Stromal cell of bone marrow (primary cell): ENCODE measurements at places on chromosomes 6 and 20.

DNA sequence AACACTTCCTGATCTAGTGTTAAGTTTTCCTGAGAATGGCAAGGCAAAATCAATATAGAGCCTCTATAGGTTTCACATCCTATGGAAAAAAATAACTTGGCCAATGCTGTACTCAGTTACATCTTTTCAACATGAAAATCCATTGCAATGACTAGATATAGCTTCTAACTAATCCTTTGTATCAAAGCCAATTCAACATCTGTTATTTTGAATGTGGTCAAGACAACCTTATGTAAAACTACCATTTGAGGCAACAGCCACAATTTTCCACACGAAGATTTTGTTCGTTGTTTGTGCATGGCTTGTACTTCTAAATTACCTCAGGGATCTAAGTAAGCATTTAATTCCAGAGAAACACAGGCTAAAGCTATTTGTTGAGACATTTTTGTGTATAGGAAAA lies 637.8 kb upstream of the EYS start:
- no peak for DNase-seq

DNA sequence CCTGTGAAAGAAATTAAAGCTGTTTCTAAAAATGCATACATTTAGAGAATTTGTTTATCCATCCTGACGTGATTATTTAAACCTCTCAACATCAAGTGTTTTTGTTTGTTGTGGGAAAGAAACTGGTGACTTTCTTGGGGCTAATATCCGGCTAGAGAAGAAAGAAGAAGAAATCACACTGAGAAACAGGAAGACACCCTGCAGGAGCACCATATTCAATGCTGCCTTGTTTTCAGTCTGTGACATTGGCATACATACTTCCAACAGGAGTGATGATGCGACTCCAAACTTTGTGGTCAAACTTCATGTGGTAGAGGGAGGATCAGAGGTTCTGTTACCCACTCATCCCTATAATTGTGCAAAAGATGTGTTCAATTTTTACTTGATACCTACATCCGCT lies 997.6 kb upstream of the CITED2 start:
- no peak for DNase-seq

DNA sequence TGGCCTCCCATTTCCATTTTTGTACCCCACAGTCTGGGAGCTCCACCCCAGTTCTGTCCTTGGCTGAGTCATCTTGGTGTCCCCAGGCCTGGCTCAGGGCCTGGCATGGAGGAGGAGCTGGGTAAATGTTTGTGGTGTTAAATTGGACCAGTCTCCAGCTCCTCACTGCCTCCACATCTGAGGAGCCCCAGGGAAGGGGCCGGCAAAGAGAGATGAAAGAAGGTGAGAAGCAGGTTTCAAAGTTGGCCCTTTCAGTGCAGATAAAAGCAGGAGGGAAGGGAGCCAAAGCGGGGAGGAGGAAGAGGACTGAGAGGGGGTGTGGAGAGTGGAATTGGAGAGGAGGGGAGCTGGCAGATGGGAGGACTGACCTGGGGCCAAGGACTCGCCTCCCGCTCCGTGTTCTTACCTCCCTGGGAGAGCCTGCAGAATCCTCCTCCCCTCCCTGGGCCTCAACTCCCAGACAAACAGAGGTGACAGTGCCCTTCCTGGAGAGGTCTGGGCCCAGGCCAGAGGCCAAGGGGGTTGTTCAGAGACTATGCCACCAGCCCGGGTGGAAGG lies 89.0 kb downstream of the CD40 start:
- DNase-seq = no peak

DNA sequence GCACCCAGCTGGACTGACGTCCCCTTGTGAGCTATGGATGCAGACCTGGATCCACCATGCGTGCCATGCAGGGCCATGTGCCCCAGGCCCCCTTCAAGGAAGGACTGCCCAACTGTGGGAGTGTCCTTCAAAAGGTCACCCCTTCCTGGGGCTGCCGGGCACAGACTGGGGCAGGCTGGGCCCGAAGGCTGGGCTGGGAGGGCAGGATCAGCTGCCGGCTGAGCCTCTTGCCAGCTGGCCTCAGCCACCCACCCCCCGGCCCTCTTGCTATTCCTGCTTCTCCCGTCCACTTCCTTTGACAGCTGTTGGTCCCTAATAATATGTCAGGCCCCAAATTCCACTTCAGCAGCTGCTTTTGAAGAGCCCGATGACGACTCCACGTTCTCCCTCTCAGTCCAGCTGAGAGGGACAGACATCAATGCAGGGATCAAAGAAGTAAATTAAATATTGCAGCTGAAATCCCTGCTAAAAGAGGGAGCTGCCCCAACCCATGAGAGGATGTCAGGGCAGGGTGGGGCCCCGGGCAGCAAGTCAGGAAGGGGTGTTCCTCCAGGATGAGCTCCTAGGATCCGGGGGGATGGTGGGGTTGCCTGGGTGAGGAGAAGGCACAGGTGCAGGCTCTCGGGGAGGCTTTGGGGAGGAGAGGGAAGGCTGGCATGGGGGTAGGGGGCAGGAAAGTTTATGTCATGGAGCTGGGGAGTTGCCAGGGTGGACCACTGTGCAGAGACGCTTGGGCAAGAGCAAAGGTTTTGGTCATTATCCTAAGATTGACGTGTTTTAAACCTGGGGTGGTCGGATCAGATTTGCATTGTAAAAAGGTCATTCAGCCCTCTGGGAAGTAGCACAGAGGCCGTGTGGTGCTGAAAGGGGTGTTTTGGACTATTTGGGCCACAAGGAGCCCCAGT lies 185.0 kb downstream of the ANKRD60 start:
- DNase-seq = no peak

DNA sequence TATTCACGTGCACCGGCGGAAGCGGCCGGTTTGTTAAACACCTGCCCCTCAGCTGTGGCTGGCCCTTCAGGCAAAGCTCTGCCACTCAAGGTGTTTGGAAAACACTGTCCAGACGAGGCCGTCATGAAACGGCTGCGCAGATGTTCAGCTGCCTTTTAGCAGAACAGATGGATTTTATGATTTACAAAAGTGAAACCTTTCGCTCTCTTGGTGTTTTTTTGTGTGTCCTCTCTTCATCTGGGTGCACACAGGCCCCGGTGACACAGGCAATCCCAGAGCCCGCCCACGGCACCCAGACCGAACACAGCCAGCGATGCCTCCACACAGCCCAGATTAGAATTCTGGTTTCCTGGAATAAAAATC lies 397.0 kb downstream of the SMOC2 start:
- DNase-seq = no peak

DNA sequence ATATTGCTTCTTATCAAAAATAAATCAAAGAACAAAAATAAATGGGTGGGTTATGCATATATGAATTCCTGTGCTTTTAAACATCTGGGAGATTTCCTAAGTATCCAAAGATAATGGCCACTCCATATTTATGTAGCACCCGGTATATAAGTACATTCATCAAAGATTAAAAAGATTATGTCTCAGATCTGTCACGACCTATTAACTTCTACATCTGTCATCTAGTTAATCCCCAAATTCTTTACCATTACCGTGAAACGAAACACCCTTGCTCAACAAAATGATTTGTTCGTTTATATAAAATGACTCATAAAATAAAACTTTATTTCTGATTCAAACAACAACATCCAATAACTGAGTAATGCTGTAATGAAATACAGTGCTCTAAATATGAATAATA lies 64.8 kb upstream of the FOXQ1 start:
- no peak for DNase-seq

GRCh38 chr20:41261790-41262717 lies 55.5 kb downstream of the ZHX3 start:
- no peak for DNase-seq

GRCh38 chr6:7505189-7505699 lies 36.2 kb upstream of the DSP start:
- DNase-seq = peak; percentile 31

DNA sequence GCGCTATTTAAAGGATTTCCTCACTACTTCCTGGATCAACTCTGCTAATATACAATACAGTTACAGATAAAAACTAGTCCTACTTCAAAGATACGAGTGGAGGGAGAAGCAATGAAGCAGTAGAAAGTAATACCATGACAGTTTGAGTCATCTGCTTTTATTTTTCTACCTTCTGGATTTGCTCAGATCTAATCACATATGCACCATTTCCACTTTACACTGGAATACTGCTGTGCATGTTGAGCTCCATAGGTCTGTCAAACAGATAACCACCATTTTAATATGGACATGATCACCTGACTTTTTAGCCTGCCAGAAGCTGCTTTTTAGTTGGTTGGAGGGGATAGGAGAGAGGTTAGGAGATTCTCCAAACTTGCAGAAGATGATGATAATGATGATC lies 92.5 kb downstream of the MMUT start:
- DNase-seq = no peak

GRCh38 chr20:32945710-32946221 lies 58.5 kb downstream of the SUN5 start:
- DNase-seq = no peak

GRCh38 chr6:89387516-89388201 lies 24.4 kb downstream of the RRAGD start:
- no peak for DNase-seq

DNA sequence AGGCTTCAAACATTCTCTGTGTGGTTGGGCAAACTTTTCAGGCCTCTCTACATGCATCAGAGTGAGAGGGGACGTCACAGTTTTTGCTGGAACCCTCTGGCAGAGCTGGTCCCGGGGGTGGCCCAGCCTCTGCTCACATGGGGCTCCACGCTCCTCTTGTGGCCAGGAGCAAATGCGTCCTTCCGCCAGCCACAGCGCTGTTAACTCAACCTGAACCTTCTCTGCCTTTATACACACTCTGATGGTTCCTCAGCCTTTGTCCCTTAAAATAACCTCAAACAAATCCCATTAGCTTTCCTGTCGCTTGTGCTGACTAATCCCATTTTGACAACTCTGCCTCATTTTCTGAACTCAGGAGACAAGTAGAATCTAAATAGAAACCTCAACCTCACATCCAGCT lies 39.4 kb upstream of the TGM6 start:
- DNase-seq = no peak

DNA sequence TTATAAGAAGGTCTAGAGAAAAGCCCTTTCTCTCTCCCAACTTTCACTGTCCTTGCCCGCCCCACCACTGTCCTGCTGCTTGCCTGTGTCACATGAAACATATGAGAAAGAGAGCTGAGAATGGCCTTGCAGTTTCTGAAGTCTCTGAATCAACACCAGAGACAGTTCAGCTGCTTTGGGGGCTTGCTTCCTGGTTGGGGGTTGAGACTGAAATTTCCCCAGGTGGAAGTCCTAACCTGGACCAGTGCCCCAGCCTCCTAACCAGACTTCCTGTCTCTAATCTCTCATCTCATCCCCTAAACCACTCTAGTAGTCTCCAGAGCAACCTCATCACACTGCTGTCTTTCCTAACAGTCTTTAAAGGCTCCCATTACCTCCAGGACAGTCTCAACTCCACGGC lies 10.7 kb downstream of the TRAM2 start:
- DNase-seq = no peak

GRCh38 chr6:79143320-79143898 lies 65.4 kb upstream of the PHIP start:
- DNase-seq = no peak

- DNase-seq = no peak
These were observed 245.8 kb downstream of the TTLL2 start for GRCh38 chr6:167570460-167571400.

DNA sequence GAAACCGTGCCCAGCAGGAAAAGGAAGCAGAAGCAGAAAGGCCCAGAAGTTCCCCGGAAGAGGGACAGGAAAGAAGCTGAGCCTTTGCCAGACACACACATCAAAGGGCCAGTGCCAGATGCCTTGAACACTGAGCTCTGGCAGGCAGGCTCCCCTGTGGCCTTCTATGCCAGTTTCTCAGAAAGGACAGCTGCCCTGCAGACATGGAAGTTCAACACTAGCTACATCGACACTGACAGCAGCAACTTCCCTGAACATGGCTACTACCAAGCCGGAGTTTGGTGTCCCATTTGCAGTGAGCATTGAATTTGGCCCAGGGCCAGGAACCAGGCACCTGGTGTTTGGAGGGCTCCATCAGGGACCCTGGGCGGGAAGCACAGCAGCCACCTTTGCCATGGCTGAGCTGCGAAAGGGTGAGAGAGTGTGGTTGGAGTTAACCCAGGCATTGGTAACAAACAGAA lies 8.0 kb upstream of the RAET1E start:
- no peak for DNase-seq

DNA sequence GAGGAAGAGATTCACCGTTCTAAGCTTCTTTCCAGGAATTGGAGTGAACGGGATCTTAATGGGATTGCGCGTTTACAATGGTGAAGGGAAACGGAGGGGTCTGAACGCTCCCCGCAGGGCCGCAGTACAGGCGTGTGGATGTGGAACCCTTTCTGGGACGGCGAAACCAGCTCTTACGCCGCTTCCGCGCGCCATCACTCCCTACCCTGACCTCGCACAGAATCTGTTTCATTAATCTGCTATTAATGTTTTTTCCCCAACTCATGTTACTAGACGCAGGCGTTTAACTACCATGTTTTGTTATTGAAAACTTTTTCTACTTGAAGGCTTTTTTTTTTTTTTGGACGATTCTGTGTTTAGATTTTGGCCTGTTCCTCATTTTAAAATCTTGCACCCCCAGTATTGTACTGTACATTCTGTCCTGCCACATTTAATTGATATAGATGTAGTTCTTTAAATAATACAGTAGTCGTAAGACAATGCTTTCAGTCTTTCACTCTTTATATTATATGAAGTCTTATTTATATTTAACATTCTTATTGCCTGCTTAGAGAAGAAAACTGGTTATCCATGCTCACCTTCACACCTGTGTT lies 696 bp upstream of the SUPT3H start:
- DNase-seq = no peak

DNA sequence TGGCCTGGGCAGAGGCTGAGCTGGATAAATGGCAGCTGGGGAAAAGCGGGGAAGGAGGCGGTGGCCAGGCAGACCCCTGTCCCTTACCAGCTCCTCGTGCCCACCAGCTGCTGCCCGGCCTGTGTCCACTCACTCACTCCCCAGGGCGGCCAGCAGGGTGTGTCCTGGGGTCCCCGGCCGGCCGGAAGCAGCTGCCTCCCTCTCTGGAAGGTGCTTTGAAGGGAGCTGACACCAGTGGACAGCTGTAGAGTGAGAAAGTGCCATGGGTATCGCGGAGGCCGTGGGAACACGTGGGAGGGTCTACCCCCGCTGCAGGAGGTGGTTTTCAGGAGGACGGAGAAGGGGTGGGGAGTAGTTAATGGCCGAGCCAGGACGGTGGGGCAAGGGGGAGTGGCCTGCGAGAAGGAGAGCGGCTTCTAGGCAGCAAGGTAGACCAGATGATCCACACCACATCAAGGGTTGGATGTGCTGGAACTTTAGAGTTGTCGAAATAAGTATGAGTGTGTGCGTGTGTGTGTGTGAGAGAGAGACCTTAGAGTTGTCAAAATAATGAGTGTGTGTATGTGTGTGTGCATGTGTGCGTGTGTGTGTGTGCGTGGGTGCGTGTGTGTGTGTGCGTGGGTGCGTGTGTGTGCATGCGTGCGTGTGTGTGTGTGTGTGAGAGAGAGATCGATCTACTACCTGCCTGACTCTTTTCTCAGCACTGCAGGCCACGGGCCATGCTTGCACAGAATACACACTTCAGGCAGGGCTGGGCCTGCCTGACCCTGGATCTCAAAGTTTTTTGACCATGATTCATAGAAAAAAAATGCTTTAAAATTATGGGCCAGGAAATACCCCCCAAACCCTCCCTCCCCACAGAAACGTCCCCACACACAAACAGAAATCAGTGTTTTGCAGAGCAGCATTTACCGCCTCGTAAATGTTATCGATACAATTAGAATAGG lies 43.9 kb downstream of the CDH4 start:
- no peak for DNase-seq

- no peak for DNase-seq
These were observed 17.0 kb upstream of the FHL5 start for GRCh38 chr6:96545882-96546281.
